ENCODE measurements at places on chromosomes 16 and 17.

- no peak for DNase-seq
These were observed 171.6 kb downstream of the ZNF18 start for GRCh38 chr17:11825572-11826209.

DNA sequence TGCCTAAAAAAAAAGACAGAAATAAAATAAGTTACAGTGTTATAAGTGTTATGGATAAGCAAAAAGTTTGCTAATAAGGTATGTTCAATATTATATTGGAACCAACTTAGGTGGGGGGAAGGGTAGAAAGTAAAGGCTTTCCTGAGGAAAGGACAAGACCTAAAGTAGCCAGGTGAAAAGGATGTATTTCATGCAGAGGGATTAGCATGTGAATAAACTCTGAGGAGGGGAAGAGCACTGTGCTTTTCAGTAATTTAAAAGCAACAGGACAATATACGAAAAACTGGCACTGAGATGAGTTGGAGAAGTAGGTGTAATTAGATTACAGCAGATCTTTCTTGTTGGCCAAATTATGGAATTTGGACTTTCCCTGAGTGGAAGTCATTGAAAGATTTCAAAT lies 7.6 kb downstream of the TOP2A start:
- DNase-seq: no peak

GRCh38 chr17:4059656-4060055 lies 83.2 kb downstream of the ZZEF1 start:
- no peak for DNase-seq

GRCh38 chr16:10616756-10617640 lies 36.6 kb upstream of the EMP2 start:
- DNase-seq: no peak

DNA sequence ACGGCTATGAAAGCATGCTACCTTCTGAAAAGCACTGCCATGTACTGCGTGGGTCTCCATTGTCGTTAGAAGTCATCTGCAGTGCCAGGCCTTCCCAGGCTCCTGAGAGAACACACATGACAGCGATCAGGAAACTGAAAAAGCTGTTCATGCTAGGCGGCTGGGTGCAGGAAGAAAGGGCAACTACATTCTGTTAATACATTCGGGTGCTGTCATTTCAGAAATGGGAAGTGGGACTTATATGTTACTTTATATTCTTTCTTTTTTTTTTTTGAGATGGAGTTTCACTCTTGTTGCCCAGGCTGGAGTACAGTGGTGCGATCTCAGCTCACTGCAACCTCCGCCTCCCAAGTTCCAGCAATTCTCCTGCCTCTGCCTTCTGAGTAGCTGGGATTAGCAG lies 19.9 kb downstream of the CFAP20 start:
- DNase-seq: no peak

DNA sequence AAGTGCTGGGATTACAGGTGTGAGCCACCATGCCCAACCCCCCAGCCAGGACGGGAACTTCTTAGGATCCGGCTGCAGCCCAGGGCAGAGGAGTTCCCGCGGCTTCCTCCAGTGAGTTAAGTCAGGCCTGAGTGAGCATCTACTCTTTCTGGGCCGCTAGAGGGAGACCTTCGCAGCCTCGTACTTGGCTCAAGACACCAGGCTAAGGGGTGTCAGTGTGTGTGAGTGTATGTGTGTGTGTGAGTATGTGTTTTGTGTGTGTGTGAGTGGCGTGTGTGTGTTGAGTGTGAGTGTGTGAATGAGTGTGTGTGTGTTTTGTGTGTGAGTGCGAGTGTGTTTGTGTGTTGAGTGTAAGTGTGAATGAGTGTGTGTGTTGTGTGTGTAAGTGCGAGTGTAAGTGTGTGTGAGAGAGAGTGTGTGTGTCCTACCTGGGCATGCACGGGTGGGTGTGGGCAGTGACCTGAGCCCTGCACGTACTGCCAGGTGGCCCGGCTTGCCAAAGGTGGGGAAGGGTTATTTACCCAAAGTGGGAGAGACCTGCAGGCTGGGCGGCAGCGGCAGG lies 58.5 kb downstream of the TMEM235 start:
- peak; percentile 52 for DNase-seq

DNA sequence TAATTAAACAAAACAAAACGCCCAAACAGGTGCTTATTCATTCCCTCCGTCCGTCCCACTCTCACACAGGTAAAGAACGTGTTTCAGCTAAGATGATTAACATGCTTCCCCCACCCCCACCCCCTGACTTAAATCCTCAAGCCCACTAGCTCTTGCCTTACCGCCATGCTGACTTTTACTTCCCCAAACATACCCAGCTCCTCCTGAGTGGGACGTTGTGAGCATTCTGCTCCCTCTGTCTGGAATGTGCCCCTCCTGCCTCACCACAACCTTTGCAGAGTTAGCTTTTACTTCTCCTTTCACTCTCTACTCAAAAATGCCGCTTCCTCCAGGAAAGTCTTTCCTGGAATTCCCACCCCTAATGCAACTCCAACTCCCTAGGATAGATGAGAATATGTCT lies 774.0 kb upstream of the RBFOX1 start:
- no peak for DNase-seq

DNA sequence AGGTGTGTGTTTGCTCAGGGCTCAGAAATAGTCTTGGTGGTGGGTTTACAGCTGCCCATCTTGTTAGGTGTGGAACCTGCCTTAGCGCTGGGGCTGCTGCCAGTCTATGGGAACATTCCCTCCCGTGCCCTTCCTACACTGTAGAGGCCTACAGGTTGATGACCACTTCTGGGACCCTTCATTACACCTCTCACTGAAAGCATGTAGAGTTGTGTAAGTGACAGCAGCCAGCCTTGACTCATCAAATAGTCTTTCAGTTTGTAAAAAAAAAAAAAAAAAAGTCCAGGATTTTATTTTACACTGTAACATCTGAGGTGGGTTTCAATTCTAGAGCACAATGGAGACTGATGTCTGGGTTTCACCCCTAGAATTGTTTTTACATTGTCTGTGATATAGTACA lies 193.9 kb downstream of the SPECC1 start:
- no peak for DNase-seq

Measured in GM06990 (cell line).